Activated CD8-positive, alpha-beta memory T cell treated with anti-CD3 and anti-CD28 coated beads for 48 hours (primary cell): ENCODE measurements at places on chromosomes 2 and 18.

DNA sequence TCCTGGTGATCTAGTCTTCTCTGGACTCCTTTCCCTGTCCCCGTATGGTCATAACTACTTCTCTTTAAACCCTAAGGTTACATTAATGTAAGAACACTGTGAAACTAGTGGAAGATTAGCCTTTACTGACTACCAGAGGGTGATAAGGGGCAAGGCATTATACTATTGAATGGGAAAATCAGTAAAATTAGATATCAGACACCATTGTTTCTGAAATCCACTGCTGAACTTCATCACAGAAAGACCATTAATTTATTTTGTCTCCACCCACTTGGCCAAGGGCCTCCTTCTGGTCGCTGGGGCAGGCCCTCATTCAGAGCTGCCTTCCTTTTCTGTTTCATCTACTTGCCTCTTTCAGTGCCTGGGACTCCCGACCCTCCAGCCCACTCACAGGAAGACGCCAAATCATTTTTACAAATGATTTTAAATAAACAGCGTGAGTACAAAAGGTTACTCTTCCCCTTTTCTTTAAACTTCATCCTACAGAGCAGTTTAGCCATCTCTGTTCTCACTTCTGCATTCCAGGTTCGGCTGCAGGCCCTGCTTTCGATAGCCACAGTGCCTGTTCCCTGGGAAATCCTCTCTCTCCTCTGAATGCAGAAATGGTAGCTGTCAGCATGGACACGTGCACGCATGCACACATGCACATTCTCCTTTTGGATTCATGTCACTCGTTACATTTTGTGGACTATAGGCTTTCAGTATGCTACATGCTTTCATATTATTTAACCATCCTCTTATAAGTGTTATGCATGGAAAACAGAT is 70.3 kb upstream of the DOCK10 start:
- no peak for DNase-seq

- DNase-seq, result no peak
Measured at GRCh38 chr2:241499146-241499965, 9.0 kb downstream of the STK25 start.

DNA sequence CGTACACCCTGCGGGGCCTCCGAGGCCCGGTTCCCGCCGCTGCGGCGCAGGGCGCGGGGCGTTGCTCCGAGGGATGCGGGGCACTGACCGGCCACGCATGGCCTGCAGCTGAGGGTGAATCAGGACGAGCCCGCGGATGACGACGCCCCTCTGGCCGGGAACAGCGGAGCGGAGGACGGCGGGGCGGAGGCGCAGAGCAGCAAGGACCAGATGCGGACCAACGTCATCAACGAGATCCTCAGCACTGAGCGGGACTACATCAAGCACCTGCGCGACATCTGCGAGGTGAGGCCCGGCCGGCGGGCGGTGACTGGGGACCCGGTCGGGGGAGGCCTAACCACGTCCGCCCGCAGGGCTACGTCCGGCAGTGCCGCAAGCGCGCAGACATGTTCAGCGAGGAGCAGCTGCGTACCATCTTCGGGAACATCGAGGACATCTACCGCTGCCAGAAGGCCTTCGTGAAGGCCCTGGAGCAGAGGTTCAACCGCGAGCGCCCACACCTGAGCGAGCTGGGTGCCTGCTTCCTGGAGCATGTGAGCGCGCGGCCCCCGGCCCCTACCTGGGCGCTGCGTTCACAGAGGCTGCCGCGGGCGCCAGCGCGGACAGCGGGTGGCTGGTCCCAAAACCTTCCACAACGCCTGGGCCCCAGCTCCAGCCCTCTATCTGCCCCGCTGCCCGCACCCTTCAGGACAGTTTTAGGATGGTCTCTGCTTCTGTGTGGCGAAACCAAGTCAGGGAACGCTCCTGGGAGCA is 53.2 kb downstream of the FAM168B start:
- DNase-seq, result no peak

DNA sequence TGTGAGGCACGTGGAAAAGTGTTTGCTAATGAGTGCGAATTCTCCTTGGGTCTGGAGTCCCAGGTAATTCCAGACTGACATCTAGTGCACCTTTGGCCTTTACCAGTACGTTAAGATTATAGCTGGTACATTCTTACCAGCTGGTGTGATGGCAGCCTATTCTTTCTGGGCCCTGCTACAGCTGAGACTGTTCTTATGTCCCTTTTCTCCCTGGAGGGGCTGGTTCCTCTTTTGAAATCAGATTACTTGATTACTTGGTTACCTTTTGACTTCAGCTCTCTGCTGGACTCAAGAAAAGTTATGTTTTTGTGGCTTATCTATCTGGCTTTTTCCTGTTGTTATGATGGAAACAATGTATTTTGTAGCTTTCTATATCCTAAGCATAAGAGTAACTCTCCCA is 14.5 kb downstream of the CABYR start:
- DNase-seq, result no peak

DNA sequence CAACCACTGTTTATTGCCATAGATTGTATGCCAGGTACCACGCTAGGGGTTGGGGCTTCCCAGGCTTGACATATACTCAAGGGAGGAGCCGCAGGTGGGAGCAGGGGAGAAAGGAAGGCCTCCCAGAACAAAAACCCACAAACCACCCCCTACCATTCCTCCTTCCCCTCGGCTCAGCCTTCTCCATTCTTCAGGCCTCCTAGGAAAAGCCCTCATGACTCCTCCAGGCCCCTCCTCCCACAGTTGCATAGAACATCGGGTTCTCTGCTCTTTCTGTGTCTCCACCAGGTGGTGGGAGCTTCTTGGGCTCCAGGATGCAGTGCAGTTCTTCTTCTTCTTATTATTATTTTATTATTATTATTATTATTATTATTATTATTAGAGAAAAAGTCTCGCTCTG is 80.3 kb downstream of the ZFP36L2 start:
- no peak for DNase-seq

GRCh38 chr2:222693837-222694236 is 22.4 kb downstream of the MOGAT1 start:
- DNase-seq, result no peak

DNA sequence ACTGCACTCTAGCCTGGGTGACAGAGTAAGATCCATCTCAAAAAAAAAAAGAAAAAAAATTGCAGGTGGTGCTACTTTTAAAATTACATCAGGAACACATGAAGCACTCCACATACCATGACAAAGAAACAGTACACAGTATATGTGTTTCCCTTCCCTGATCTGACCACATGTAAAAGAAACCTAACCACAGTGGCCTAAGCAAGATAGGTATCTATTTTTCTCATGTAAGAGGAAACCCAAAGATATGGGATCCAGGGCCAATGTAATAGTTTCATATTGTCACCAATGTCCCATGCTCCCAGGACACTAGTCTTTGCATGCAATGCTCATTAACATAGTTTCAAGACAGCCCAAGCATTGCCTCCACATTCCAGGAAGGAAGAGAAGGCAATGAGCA is 99.9 kb downstream of the DYM start:
- DNase-seq, result no peak
